ENCODE measurements at places on chromosomes 7 and 10.
A peak's percentile ranks its signal among the peaks of the same experiment; 100 is the strongest.

DNA sequence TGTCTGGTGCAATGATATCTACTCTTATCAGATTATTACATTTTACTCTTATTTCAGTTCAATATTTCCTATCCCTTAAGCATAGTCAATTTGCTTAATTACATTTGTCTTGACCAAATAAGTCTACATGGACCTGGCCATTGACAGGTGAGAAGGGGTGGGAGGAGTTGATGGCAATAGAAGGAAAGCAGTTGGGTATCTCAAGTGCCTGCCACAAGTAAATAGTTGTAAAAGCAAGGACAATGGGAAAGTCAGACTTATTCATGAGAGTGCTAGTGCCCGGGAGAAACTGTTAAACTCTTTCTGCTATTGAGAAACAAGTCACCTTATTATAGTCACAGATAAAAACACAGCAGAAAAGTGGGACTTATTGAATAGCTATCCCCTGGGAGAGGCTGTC lies 32.4 kb upstream of the HGF start:
- DNase-seq: no peak

DNA sequence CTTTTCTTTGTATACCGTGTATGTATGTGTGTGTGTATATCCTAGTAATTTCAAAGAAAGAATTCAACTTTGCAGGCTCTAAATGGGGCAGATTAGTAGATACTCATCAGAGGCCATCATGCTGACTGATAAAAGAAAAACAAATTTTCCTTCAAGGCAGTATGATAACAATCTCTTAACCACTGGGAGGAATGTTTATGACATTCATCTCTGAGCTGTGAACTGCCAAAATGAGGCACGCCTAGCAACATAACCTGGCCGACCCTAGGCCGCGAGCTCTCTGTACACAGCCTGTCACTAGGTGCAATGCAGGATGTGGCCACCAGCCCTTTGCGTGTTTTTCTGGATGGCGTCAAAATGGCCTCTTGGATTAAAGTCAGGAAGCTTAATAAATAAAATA lies 343.7 kb upstream of the GALNT17 start:
- peak; percentile 58 for DNase-seq

DNA sequence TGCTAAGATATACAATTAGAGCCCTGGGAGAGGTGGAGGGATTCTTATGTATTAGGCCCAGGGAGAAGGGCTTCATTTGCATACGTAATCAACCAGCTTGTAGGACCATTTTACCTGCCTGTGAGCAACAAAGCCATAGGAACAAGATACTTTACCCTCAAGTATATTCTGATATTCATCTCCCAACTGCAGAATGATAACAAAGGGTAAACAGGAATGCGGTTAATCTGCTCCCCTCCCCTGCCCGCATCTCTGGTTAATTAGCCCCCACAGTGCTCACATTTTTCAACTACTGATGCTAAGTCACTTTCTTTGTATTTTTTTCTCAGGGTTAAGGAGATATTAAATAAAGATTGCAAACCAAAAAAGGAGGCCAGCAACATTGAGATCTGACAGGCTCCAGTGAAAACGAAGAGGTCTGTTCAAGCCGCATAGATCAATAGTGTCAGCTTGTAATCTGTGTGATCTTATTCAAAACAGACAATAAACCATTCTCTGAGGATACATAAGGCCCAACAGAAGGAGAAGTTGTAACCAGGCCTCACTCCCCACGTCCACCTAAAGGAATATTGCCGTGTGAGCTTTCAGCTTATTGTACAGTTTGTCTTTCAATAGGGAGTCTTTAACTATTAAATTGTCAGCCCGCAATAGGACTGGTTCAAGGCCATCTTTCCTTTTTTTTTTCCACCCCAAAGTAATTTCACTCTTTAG lies 203.4 kb downstream of the RAPGEF5 start:
- DNase-seq: no peak

GRCh38 chr10:59366290-59366689 lies 3.9 kb upstream of the FAM13C start:
- no peak for DNase-seq

DNA sequence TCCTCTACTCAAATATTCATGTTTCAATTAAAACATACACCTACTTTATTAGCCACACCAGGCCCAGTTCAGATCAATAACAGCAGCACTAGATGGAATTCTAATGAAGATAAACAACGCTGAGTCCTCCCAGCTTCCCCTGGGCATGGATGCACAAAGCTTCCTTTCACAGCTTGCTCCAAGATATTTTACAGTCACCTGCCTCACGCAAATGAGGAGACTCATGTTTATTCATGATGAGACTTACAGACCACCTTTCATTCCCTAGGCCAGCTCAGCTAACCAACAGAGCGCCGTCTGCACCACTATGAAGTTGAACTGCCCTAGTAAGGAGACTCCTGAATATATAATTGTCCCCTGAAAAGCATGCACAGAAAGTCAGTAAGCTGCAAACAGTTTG lies 283.0 kb upstream of the AOAH start:
- DNase-seq: no peak

GRCh38 chr10:19888061-19888660 lies 71.9 kb downstream of the PLXDC2 start:
- no peak for DNase-seq

DNA sequence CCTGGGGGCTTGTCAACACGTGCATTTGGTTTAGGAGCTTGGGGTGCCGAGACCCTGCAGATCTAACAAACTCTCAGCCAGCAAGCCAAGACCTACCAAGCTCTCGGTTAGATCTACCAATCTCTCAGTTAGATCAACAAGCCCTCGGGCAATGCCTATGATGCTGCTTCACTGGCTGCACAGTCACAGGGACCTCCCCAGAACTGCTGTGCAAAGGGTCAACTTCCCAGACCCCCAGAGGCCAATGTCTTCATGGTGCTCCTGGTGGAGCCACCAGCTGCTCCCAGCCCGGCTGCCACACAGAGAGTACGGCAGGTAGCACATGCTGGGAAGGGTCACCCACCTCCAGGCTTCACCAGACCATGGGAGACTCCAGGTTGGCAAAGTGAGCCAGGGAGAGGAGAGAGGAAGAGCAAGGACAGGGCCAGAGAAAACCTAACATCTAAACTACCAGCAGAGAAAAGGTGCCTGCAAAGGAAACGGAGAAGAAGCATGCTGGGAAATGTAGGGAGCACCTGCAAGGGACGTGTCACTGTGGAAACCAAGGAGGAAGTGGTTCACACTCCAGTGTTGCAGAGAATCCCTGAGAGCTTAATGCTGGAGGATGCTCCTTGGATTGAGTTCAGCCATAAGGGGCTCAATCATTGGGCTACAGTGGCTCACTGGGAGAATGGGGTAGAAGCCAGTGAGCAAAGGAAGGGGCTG lies 51.5 kb upstream of the GDF10 start:
- peak; percentile 31 for DNase-seq

GRCh38 chr7:37719077-37719476 lies 35.5 kb downstream of the GPR141 start:
- DNase-seq: no peak

GRCh38 chr10:100204370-100204769 lies 18.5 kb upstream of the ERLIN1 start:
- DNase-seq: no peak

DNA sequence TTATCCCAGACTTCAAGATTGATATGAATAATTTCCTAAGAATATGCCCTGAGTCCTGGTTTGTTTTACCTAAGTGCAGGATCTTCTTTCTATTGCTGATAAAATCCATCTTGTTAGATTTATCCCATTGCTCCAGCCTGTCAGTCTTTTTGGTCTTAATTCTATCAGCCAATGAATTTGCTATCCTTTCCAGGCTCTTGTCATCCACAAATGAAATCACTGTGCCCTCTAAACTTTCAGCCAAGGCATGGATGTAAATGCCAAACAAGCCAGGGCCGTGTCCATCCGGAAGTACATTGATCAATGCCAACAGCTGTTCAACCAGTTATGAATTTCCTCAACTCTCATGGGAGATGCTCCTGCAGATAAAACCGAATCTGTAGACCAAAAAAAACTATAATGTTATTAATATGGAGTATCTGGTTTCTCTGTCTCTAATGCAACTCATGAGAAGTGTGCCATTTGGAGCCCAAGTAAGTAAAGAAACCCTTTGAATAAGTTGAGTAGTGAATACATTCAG lies 40.0 kb downstream of the NPY start:
- DNase-seq: no peak

- DNase-seq: no peak
Observed at GRCh38 chr10:120105492-120105891, 213.0 kb downstream of the SEC23IP start.

- DNase-seq: no peak
Observed at GRCh38 chr10:31000867-31001266, 30.8 kb downstream of the ZNF438 start.

GRCh38 chr10:73079779-73080541 lies 16.7 kb downstream of the P4HA1 start:
- DNase-seq: no peak

DNA sequence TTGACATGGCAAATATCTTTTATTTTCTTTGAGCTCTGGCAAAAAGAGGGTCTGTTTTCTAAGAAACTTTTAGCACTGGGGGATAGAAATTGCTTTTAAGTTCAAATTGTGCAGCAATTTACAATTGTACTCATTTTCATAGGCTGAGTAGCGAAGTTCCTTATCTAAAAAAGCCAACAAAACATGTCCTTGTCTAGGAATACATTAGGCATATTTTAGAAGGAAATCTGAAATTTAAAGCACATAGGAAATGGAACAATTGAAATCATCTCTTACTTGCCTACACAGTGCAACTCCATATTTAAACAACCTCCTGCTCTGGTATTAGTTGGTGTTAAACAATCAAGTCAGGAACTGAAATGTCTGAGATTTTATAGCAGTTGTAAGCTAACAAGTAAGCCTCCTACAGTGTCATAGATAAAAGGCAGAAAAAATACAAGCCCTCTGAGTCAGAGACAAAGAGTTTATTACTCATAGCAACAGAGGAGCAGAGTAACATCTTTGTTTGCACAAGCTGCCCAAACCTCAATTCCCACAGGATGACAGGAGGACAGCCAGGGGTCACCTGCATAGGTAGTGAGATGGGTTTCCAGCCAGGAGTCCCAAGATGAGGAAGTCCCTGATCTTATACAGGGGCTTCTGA lies 280.2 kb upstream of the HGF start:
- DNase-seq: peak; percentile 82
